ENCODE measurements at places on chromosomes 2 and 18.
A peak's percentile ranks its signal among the peaks of the same experiment; 100 is the strongest.

- DNase-seq, result no peak
These were observed 288.1 kb upstream of the CELF4 start for GRCh38 chr18:37853706-37854105.

DNA sequence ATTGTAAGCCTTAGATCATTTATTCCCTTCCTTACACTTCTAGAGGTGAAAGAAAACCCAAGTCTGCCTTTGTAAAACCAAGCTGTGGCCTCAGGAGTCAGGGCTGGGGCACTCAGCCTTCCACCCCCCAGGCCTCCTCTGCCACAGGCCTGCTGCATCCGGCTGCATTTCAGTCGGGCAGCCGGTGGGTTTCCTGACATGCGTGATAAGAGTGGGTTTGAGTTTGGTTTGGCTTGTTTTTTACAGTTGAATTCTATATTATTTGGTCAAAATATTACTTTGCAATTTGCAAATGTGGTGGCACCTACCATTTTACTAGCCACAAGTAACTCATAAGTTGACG lies 42.4 kb downstream of the ADI1 start:
- DNase-seq, result no peak

- DNase-seq, result no peak
These were observed 842.0 kb upstream of the CDH2 start for GRCh38 chr18:29018976-29019375.

- DNase-seq, result no peak
These were observed 9.1 kb upstream of the ITPRID2 start for GRCh38 chr2:181882246-181883020.

- no peak for DNase-seq
These were observed 184.3 kb upstream of the MAP2 start for GRCh38 chr2:209239585-209239938.

DNA sequence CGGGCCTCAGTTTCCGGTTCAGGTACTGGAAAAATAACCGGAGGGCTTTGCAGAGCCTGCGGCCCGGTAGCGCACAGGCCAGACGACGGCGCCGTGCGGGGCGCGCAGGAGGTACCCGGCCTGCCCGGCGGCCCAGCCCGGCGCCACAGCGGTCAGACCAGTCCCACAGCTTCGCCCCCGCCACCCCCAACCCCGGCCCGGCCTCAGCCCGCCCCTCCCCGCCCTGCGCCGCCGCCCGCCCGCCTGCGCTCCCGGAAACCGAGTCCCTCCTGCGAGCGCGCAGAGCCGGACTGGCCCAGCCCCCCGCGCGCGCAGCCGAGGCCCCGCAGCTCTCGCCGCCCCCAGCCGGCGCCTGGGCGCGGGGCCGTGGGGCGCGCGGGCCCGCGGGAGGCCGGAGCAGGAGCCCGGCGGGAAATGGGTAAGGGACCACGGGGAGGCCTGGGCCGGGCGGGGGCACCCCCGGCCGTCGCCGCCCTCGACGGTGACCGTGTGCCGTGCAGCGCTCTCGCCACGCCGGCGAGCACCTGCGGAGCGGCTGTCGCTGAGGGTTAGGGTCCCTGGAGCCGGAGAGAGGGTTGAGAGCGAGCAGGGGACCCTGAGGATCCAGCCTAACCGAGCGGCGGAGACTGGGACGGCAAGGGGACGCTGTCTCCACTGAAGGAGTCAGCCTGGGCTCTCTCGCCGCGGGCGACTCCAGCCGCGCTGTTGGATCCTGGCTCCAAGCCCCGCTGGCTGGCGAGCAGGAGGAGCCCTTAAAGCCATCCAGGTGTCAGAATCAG lies 16.5 kb upstream of the PSD4 start:
- DNase-seq, result peak; percentile 72

- no peak for DNase-seq
These were observed 30.3 kb upstream of the RMP24 start for GRCh38 chr18:35942133-35942532.

- DNase-seq, result no peak
These were observed 257.9 kb downstream of the DYSF start for GRCh38 chr2:71711133-71711855.

Measured in CD4-positive, alpha-beta T cell treated with Interleukin-17A for 4 hours (primary cell).